ELR (cell line): ENCODE measurements at places on chromosomes 5 and 9.

- no peak for DNase-seq
Measured at GRCh38 chr5:180423598-180423997, 70.5 kb upstream of the GFPT2 start.

GRCh38 chr5:60651872-60652620 lies 47.9 kb downstream of the DEPDC1B start:
- DNase-seq = peak; percentile 92

- DNase-seq = no peak
Measured at GRCh38 chr9:95129476-95130291, 187.8 kb downstream of the FANCC start.

DNA sequence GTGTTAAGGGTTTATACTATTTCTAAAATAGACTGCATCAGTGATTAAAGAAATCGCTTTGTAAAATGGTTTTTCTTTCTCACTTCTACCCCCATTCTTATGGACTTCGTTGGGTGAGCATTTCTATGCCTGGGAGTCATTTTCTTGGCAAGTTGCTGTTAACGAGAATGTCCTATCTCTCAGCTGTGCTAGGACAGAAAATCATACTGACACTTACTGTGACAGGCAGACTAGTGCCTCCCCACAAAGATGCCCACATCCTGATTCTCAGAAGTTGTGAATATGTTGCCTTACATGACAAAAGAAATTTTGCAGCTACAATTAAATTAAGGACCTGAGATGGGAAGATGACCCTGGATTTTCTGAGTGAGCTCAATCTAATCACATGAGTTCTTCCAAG lies 65.1 kb upstream of the NMUR2 start:
- no peak for DNase-seq

GRCh38 chr9:22446589-22446949 lies at the start of gene DMRTA1:
Gene DMRTA1 (plus strand): TSS chr9:22446824. CDS start chr9:22447066, 242 bp downstream.
- DNase-seq = peak; percentile 66

DNA sequence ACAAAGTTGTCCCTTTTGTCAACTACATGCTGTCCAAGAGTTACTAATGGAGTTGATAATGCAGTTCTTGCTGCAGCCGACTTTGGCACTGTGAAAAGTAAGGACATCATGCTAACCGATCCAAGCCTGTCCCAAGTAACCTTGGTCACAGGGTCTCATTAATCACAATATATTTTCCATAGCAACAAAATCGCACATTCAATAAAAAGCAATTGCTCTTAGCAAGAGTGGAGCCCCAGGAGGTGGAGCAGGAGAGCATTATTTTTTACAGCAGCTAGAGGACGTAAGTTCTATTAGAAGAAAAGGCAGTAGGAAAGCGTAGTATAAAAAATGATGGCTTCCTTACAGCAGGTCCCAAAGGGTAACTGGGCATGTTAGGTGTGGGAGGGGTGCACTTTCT lies 570.3 kb downstream of the EBF1 start:
- no peak for DNase-seq

DNA sequence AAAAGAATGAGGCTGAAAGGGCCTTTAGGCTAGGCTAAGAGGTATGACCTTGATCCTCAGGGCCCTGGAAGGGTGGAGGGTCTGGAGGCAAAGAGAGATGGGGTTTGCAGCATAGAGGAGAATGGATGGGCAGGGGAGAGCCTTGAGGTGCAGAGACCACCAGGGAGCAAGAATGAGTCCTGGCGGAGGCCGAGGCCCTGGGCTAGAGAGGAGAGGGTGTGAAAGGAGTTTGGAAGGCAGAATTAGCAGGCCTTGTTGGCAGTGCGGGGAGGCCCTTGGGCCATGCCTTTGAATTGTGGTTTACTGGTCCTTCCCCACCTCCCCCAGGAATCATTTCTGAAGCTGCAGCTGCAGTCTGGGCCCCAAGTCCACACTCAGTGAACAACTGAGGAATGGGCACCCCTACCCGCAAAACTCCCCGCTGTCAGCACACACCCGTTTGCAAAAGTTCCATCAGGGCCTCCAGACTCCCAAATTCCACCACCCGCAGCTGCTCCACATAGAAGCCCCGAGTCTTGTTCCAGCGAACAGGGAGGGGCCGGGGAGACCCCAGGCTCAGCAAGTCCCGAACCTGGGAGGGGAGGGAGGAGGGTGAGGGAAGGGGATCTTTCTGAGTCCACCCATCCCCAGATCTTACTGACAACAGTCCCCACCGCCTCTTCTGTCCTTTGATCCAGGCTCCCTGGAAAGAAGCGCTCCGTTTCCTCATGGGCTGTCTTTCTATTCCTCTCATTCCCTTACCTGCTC lies 2.1 kb downstream of the KIF12 start:
- DNase-seq = no peak

GRCh38 chr5:96080557-96080956 lies 118.9 kb upstream of the ELL2 start:
- peak; percentile 84 for DNase-seq

DNA sequence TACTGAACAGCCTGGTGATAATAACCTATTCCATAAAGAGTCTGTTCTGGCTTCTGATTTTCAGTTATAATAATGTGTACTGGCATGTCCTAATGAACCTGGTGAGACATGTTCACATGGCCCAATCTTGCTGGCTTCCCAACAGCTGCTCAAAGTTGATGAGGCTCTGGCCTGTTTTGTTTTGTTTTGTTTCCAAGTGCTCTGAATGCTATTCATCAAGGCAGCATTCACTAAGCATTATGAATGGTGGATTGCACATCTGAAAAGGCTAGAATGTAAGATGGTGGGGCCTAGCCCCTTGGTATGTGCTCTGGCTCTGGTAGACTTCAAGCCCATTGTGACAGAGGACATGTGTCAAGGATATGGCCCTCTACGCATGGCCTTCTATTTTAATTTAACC lies 388.5 kb downstream of the PSAT1 start:
- no peak for DNase-seq

GRCh38 chr5:15808577-15808976 lies 308.6 kb downstream of the FBXL7 start:
- DNase-seq = no peak

- DNase-seq = peak; percentile 80
Measured at GRCh38 chr5:36373527-36374086, 71.9 kb upstream of the RANBP3L start.

DNA sequence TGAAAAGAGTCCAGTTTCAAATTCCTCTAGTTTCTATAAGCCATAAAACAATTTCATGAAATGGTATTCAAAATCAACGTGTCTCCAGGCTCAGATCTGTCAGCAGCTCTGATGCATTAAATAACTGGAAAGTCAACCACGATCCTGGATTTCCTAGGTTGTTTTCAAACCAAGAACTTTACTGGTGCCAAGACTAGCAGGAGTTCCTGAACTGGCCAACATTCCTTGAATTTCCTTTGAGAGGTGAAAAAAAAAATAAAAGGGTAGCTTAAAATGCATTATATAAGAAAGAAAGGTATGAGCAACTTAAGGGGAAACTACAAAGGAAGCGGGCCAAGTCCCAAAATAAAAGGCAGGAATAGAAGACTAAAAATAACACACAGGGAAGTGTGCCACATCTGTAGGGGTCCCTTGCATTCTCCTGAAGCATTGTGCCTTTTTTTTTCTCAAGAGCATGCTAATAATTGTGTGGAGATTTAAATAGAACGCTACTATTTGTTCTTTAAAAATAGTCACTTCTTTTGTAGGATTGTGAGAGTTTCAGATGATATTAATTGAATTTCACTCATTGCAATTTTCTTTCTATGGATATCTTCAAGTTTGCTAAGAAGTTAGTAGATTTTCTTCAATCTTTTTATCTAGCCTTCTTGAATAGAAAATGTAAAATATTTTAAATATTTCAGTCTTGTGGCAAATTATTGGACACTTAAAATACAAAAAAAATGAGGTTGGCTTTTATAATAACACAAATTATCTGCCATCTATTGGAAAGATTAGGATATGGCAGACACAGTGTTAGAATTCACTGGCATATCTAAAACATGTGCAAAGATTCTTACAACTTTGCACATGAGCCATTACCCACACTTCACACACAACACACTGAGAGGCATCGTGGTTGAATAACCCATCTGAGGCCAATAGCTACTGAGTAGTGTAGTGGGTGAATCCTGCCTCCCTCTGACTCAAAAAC lies 15.3 kb downstream of the ESM1 start:
- DNase-seq = no peak

GRCh38 chr9:125462861-125463291 lies 201.2 kb downstream of the GAPVD1 start:
- no peak for DNase-seq

- no peak for DNase-seq
Measured at GRCh38 chr9:35891646-35892045, 14.4 kb upstream of the HRCT1 start.

- DNase-seq = no peak
Measured at GRCh38 chr9:104319685-104320084, 184.4 kb upstream of the OR13F1 start.

DNA sequence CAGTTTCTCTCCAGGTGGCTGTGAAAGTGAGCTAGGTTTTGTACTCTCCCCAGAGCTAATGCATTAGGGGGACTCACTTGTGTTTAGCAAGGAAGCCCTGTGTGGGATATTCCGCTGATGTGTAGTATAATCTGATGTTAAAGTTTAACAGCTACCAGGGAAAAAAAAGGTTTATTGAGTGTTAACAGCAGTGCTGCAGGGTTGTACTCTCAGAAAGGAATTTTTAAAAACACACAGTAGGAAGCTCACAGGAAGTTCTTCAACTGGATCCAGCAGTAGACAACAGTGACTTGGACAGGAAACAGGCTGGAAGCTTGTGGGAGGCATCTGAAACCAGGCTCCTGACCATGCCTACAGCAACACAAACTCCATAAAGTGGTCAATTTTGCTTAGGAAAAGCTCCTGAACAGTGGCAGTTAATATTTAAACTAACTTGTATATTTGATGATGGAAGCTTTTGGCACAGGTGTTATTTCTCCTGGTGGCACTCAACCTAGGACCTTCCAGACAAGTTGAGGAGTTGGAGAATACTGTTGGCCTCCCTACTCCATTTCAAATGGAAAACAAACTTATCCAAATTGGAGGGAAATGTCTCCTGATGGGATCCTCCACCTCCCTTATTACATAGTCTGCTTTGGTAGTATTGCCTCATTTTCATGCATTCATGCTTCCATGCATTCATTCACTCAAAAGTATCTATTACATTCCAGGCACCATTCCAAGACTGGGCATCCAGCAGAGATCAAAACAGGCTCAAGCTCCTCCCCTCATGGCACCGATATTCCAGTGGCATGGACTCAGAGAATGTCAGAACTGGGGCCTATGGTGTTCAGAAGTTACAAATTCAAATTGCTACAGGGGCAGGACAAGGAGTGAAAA lies 54.7 kb downstream of the FOXD1 start:
- DNase-seq = no peak

DNA sequence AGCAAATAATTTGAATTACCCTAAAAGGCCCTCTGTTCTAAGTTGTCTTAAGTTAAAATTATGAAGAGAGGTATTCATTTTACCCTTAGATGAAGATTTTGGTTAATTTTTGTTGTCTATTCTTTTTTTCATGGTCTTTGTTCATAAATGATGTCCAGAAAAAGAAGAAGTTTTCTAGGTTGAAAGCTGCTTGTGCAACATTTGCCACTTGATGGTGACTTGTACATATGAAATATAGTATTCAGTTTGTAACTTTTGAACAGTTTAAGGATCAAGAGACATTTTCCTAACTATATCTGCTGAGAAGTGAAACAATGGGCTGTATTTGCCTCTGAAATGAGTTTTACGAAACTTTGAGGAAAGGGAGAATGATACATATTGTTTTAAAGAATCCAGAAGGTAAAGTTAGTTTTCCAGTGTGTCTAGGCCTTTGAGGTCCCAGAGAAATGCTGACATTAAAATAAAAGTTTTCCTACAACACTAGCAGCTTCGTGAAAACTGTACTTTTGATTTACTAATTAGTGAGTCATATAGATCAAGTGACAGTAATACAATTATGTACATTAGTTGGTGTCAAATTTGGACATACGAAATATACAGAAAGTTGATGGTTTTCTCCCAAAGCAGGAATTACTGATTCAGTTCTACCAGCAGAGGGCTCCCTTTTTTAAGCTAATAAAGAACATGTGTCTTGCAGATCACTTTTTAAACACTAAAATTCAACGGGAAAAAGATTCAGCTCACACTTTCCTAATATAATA lies 70.5 kb downstream of the PIK3R1 start:
- peak; percentile 76 for DNase-seq

GRCh38 chr9:36487482-36488388 lies 85.0 kb upstream of the MELK start:
- peak; percentile 92 for DNase-seq

- peak; percentile 14 for DNase-seq
Measured at GRCh38 chr9:26054600-26055520, 376.6 kb upstream of the TUSC1 start.

GRCh38 chr5:174008922-174009321 lies 20.0 kb downstream of the C5orf47 start:
- DNase-seq = no peak

- DNase-seq = no peak
Measured at GRCh38 chr9:37554318-37554717, 21.9 kb downstream of the FBXO10 start.

DNA sequence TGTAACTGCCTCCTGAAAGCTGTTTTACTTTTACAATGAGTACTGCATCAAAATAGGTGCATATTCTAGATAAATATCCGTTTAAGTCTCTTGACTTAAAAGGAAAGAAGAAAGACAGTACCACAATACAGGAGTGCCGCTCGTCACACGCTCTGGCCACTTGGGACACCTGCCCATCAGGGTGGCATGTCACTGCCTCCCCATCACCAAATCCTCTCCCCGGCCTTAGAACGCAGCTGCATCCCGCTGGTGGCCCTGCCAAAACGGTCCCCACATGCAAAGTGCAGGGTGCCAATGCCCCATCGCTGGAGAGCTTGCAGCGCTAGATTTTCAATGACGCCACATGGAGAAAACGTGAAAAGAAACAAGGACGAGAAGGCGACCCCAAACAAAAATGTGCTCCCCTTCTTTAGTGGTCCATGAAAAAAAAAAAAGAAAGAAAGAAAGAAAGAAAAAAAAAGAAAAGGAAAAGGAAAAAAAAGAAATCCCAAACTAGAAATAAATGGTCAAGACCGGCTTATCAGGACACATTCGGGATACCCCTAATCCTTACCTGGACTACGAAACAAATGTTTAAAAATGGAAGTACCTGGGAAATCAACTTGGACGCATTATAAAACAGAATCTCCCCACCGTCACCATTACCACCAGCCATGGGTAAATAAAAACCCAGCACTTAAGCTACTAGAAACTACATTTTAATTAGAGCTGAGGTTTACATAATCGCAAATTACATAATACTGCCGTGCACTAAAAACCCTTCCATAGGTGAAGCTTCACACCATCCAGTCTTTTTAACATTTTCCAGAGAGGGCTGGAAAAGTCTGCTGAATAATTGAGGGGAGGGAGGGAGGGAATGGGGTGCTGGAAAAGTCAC lies 1.0 kb downstream of the ANKH start:
- DNase-seq = peak; percentile 20

- DNase-seq = no peak
Measured at GRCh38 chr9:130843049-130843908, 8.2 kb downstream of the ABL1 start.

GRCh38 chr9:127545196-127546124 lies 66.6 kb upstream of the STXBP1 start:
- DNase-seq = peak; percentile 55
